ENCODE measurements at places on chromosomes 13 and 19. TPM values are rescaled to one million over a fixed set of nuclear protein-coding genes. Genes with fewer than 3 reads are reported as not detected.

GRCh38 chr19:39408392-39409207, 2.0 kb downstream of the ZFP36 start:
- DNase-seq, result peak; percentile 89

GRCh38 chr13:26037302-26037701, 14.5 kb downstream of the SHISA2 start:
- DNase-seq, result no peak

DNA sequence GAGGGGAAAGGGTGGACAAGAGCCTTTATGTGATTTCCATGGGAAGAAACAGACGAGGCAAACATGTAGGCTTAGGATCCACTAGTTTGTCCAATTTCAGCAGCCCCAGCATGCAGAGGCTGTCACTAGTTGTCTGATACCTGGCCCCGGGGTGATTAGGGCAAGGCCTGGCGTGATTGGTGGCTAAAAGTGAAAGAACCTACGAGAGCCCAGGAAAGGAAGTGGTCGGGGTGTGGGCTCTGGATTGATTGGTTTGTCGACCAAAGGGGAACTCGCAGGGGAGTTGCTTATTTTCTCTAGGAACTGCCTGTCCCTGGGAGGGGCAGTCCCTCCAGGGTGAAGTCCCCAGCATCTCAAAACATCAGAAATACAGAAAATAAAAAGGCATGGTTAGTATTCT, 64.2 kb upstream of the UQCRFS1 start:
- DNase-seq, result no peak

DNA sequence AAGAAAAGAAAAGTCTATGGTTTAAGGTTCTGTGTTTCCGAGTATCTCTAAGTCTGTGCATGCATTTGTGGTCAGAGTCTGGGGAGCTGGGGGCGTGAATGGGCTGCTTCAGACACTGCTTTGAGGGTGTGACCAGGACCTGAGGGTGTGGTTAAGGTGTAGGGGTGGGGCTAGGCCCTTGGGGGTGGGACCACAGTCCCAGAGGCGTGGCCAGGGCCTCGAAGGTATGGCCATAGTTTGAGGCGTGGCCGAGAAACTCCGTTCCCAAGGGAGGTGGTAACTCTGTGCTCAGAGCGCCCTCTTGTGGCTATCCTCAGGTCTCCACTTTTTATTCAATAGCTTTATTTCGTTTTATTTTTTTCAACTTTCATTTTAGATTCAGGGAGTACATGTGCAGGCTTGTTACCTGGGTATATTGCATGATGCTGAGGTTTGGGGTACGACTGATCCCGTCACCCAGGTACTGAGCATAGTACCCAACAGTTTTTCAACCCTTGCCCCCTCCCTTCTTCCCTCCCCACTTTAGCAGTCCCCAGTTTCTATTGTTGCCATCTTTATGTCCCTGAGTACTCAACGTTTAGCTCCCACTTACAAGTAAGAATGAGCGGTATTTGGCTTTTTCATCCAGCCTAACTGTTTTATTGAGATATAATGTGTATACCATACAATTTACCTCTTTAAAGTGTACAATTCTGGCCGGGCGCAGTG, 7.0 kb upstream of the CBLC start:
- DNase-seq, result peak; percentile 96

DNA sequence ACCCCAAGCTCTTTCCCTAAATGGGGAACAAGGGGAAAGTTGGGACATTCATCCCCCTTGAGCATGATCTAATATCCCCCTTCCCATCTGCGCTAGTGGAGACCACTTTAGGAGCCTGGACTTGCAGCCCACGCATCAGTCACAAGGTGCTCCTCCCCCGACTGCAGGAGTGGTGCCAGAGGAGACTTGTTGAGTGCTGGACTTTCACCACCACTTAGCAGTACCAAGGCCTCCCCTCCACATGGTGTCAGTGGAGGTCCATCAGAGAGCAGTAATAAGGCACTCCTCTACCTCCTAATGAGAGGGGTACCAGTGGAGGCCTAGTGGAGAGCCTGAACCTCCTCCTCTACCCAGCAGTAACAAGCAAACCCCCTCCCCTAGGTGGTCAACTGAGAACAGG, 22.5 kb downstream of the CAB39L start:
- no peak for DNase-seq

DNA sequence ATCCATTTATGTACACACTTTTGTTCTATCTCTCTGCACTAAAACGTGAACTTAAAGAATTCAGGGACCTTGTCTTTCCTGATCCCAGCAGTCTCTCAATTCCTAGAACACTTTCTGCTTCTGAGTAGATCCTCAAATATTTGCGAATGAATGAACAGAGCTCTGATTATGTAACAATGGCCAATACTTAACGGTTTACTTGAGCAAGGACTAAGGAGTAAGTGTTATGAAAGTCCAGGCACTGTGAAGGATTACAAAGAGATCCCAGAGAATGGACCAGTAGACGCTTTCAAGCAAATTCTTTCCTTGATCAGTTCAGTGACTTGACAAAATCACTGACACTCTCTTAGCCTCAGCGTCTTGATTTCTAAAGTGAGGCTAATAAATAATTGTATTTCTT, 514.5 kb upstream of the KLHL1 start:
- no peak for DNase-seq

DNA sequence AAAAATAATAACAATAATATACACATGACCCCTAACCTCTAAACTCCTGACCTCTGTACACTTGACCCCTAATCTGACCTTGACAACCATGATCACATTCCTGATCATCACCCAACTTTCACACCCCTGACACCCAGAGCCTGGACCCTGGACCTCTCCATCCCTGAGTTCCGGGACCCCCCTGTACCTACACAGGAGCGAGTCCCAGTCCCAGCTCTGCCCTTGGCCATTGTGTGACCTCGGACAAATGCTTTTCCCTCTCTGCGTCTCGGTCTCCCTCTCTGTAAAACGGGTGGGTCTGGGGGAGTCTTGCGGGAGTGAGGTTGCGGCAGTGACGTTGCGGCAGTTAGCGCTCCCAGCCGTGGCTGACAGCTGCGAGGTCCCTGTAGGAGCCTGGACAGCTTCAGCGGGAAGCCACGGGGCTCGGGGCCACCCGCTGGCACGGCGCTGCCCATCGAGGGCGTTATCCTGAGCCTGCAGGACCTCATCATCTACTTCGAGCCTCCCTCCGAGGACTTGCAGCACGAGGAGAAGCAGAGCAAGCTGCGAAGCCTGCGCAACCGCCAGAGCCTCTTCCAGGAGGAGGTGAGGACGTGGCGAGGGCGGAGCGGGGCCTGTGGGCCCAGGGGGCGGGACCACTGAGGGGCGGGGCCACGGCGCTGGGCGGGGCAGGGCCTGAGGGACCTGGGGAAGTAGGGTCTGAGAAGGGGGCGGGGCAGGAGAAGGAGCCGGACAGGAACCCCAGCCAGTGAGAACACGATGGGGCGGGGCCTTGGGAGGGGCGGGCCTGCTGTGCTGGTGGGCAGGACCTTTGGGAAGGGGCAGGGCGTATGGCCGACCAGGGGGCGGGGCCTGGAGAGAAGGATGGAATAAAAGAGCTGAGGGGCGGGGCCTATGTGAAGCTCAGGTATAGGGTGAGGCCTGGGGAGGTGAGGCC, 19.2 kb downstream of the RYR1 start:
- DNase-seq, result no peak

The ZNF492 gene
- 0.51 TPM for total RNA-seq

The C13orf42 gene
- not detected for total RNA-seq

The KHSRP gene
- total RNA-seq, result 151 TPM

The CRTC1 gene
- 16.5 TPM for total RNA-seq

The ATP4A gene
- total RNA-seq, result not detected

The CGB2 gene
- not detected for total RNA-seq

The SCEL gene
- not detected for total RNA-seq
